ENCODE measurements at places on chromosomes 1 and 21. TPM values are rescaled to one million over a fixed set of nuclear protein-coding genes. Genes with fewer than 3 reads are reported as not detected.

- no peak for DNase-seq
Observed at GRCh38 chr1:206748348-206749030, 22.1 kb upstream of the IL19 start.

Gene CD164L2
- total RNA-seq = not detected

Gene ERI3
- total RNA-seq = 40.4 TPM

Gene SH2D1B
- not detected for total RNA-seq

Gene TIE1
- 23.6 TPM for total RNA-seq
